NCI-H2107 (cell line): ENCODE measurements at places on chromosomes 3 and 15.

DNA sequence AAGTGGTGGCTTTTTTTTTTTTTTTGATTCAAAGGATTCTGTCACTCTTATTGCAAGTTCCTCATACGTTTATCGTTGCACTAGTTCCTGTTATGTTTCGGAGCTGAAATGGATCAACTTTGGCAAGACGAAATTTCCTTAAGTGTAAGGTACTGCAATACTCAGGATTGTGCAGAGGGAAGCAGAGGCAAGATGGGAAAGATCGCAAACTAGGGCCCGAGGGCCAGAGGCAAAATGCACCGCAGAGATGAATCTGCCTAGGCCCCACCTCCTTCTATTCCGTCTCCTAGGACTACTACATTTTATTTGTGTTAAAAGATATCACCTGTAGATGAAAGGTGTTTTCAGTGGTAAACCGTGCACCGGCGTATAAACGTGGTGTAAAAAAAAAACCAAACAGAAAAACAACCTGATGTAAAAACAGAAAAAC lies 331 bp downstream of the RNU6-1 start:
- no peak for DNase-seq

GRCh38 chr3:68211637-68212036 lies 557.2 kb upstream of the SUCLG2 start:
- DNase-seq: no peak

- DNase-seq: no peak
Measured at GRCh38 chr15:59688423-59688781, 718 bp downstream of the BNIP2 start.

DNA sequence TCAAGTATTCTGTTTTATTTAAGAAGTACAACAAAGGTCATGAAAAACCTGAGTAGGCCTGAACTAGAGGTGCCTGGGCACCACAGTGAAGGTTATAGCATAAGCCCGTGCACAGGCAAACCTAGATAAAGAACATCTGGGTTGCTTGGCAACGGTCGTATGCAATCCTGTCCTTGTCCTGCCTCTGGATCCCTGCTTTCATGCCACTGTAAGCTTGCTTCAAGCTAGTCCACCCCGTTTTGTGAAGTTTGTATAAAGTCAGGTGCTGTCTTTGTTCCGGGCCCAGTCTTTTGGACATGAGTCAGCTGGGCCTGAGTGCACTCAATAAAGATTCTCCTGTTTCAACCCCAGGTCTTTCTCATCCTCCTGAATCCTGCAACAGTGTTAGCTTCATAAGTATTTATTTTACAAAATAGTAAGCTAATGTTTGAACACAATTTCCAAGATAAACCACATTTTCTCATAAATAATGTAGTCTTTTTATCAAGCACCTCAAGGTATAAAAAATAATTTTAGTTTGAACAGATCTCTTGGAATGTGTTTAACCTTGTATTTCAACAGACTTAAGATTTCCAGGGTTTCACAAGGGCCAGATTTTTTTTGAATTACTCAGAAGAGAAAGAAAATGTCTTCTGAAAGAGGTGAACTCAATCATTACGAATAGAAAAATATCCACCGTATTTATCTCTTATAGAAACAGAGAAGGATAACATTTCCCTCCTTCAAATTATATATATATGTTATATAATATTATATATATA lies 14.3 kb upstream of the SLC9C1 start:
- peak; percentile 50 for DNase-seq

DNA sequence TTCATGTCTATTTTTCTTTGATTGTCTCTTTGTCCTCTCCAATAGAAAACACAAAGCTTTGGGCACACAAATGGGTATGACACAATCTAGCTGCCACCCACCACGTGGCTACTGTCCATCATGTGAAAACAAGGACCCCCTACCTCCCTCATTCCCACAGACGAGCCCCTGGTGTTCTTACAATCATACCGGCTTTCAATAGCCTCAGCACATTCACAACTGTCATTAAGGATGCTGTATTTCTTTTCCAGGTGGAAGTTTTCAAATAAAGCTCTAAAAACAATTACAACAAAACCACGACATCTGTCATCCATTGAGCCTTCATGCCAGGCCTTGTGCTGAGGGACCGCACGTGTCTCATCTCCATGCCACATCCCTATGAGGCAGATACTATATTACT lies 552.6 kb upstream of the ADAMTS9 start:
- DNase-seq: no peak

DNA sequence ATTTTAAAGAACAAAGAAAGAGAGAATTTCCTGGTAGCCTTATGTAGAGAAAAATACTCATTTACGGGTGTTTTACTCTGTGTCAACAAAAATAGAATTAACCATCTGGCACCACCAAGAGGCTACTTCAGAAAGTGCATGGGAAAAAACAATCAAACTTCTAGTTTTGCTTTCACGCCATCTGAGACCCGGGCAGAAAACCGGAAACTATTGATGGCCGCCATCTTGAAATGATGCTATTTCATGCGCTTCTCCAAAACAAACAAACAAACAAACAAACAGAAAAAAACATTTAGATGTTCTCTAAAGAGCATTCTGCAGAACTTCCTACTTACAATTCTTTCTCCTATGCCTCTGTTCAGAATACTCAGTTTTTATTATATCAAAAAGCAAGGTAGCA lies 49.4 kb upstream of the SYNPR start:
- no peak for DNase-seq

DNA sequence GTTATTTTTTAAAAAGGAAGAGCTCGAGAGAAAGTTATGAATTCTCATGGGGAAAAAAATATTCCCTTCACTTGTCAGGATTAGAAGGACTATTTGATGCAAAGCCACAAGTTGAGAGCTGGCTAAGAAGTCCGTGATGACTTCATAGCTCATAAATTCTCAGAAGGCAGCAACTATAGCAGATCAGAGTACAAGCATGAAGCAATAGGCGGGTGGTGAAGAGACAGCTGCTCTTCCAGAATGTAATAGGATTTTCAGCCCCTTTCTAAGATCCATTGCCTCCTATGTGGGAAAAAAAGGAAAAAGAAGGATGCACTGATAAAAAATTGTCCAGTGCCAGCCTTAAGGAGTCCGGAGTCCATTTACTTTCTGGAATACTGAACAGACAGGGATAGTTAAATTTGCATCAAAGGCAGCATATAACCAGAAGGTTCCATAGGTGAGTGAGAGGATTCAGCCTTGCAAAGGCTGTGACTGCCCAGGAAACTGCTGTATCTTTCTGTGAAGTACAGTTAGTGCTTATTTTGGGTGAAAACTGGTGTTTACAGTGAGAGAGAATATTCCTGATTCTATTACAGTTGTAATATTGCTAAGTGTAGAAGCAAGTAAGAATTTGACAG lies 929.5 kb upstream of the ALCAM start:
- DNase-seq: no peak

GRCh38 chr15:97547381-97547780 lies 413.1 kb upstream of the ARRDC4 start:
- DNase-seq: no peak

DNA sequence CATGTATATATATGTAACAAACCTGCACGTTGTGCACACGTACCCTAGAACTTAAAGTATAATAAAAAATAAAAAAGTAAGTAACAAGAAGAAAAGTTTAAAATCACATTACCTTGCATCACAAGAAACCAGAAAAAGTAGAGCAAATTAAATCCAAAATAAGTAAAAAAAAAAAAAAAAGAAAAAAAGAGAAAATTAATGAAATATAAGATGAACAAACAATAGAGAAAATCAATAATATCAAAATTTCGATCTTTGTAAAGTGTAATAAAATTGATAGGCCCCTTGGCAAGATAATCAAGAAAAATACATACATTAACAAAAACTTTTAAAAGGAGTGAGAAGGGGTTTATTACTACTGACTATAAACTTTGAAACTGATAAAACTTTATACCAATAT lies 7.4 kb upstream of the BHLHE40 start:
- DNase-seq: no peak

DNA sequence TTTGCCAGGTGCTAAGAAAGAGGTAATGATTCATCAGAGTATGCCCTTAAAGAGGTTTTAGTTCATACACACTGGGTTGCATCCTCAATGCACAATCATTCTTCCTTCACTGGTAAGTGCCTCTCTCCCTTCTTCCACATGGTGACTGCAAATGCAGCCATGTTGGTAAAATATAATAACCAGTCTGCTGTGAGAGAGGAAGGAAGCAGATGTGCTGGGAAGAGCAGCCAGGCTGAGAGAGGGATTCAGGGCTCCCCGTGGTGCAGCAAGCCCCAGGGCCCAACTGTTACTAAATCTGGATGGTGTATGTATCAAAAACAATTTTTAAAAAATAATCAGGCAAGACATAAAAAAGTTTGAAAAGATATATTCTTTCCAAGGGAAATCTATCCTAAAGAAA lies 498.1 kb downstream of the MAGI1 start:
- DNase-seq: no peak
